ENCODE measurements at places on chromosomes 1 and 21.

GRCh38 chr1:41503538-41504113, 19.1 kb upstream of the EDN2 start:
- DNase-seq: no peak

GRCh38 chr1:92705446-92705845, 79.5 kb downstream of the EVI5 start:
- DNase-seq: no peak

- no peak for DNase-seq
Observed at GRCh38 chr1:16212251-16212961, at the start of gene ARHGEF19. Gene ARHGEF19, minus strand, starts transcription at chr1:16212652. Its CDS starts 3,598 bp downstream, at chr1:16209054.

DNA sequence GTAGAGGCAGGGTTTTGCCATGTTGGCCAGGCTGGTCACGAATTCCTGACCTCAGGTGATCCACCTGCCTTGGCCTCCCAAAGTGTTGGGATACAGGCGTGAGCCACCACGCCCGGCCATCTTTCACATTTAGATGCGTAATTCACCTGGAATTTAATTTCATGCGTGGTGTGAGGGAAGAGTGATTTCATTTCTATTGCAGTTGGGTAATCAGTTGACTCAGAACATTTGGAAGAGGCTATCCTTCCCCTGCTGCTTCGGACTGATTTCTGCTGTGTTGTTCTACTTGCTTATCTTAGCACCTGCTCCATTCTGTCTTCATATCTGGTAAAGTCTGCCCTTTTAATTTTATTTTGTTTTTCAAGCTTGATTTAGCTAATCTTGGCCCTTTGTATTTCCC, 19.1 kb downstream of the DIP2A start:
- DNase-seq: no peak

- no peak for DNase-seq
Observed at GRCh38 chr1:9384751-9385245, 92.1 kb downstream of the SPSB1 start.

DNA sequence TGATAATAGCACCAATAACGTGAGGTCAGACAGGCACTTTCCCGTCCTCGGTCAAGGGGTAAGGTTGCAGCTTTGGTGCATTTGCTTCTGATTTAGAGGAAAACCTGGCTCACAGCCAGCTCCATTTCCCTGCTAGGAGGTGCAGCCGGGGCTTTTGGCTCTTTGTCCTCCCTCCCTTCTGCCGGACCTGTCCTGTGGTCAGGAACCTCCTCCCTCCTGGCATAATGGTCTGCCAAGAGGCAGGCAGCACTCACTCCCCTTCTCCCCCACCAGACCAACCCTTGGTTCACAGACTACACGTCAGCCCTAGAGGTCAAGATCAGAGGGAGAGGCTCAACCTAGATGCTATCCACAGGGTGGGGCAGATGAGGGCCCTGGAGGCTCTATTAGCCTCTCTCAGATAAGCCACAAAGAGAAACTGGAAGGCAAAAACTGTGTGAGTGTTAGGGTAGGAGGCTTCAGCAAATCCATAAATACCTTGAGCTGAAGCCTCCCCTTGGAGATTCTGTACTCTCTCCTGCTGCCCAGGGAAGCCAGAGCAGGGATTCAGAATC, 64.8 kb downstream of the PLXNA2 start:
- no peak for DNase-seq

GRCh38 chr1:174191349-174191862, 32.1 kb downstream of the RABGAP1L start:
- DNase-seq: no peak

DNA sequence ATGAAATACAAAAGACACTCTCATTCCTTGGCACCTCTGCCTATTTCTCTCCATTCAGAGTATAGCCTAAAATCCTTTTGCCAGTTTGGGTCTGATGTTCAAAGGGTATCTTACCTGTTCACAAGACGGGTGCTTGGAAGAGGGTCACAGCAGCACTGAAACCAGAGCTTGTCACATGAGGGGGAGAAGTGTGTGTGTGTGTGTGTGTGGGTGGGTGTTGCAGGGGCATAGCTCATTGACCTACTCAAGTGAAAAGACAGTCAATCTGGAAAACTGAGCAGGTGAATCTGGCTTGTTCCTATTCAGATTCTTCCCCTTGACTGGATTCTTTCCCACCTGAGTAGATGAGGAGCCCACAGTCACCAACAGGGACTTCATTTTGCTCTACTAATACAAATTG, 63.9 kb downstream of the KCTD3 start:
- no peak for DNase-seq

- DNase-seq: no peak
Observed at GRCh38 chr1:152961226-152961891, 9.1 kb upstream of the SPRR4 start.

DNA sequence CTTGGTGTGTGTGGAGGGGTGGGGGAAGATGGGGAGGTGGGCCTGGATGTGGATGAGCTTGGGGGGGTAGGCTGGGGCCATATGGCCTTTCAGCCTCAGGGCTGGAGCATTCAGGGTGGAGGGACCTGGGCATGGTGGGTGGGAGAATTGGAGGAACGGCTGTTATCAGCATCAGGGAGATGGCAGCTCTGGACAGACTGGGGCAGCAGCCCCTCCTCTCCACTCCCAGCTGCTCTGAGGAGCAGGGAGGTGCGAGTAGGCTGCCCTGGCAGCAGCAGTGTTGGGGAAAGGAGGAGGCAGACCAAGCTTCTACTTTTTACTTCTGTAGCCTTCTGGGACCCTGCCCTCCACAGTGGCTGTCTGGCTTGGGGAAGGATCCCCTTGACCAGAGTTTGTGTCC, 10.2 kb downstream of the PPFIA4 start:
- no peak for DNase-seq

GRCh38 chr1:158328426-158328825, 2.9 kb downstream of the CD1B start:
- DNase-seq: no peak

DNA sequence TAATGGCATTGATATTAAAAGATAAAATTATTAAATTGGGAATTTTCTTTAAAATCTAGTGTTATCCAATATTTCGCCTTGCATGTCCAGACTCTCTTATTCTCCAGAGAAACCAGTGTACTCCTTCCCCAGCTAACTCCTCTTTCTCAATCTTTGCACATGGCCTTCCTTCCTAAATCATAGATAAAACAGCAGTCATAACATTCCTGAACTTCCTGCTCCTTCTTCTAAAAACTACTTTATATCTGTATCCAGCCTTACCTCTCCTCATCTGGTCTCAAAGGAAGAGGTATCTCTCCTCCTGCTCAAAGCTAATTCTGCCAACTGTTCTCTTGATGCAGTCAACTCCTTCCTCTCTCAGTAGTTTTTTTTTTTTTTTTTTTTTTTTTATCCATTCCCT, 39.5 kb upstream of the NEK7 start:
- DNase-seq: no peak

GRCh38 chr1:234989019-234989418, 139.6 kb downstream of the TOMM20 start:
- no peak for DNase-seq

GRCh38 chr1:184632415-184633175, 122.1 kb downstream of the EDEM3 start:
- DNase-seq: no peak

DNA sequence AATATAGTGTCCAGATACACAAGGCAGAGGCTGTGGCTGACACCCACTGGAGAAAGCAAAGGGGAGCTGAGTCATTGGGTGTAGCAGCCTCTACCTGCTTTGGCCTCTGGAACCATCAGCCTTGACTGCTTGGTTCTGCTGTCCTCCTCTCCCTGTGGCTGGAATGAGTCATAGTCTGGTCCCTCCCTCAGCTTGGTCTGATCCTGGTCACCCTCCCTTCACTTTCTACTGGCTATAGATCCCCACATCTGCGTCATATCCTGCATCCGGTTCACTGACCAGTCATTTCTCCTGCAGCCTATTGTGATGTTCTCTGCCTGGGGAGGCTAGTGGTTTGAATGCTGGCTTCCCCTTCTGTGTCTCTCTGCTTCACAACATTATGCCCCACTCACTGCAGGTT, 372.8 kb upstream of the DAB1 start:
- DNase-seq: no peak

GRCh38 chr1:222009105-222009730, 267.3 kb upstream of the DUSP10 start:
- DNase-seq: peak; percentile 23

Data from GM13977 (cell line).